ENCODE measurements at places on chromosomes 1 and 21.

- DNase-seq, result no peak
These were observed 46.7 kb downstream of the SYF2 start for GRCh38 chr1:25185409-25186160.

GRCh38 chr1:145877923-145878486 is 7.7 kb downstream of the ANKRD35 start:
- DNase-seq, result no peak

GRCh38 chr21:44329086-44329889 is 9.9 kb downstream of the CFAP410 start:
- DNase-seq, result no peak

- no peak for DNase-seq
These were observed 37.2 kb downstream of the RHBG start for GRCh38 chr1:156406251-156406650.

DNA sequence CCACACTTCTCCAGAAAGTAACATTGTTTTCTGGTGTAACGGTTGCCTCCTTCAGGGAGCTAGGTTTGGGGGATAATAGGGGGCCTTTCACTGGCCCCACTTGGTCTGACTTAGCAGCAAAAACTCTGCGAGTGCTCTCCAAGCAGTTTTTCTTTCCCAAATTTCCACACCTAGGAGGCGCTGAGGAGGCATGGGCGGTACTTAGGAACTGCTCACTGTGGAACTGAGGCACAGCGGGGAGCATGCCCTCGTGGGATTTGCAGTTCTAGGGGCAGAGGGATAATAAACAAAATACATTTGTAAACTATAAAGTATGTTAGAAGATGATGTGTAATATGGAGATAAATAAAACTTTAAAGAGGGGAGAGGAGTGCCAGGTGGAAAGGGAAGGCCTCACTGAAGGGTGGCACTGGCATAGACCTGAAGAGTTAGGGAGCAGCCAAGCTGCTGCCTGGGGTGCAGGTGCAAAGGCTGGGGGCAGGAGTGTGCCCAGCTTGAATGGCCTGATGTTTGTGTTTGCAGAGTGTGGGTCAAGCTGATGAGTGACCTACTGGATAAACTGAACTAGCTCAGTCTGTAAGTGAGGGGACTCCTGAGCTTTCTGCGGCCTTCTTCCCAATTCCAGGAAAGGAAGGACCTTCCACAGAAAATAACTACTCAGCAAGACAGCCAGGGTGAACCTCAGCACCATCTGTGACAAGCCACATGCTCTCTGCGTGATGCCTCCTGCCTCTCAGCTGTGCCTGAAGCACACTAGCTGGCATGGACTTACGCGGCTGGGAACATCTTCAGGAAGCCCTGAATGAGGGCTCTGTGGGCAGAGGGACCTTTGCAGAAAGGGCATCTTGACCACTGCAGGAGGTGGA is 1.9 kb downstream of the EPHX1 start:
- no peak for DNase-seq

DNA sequence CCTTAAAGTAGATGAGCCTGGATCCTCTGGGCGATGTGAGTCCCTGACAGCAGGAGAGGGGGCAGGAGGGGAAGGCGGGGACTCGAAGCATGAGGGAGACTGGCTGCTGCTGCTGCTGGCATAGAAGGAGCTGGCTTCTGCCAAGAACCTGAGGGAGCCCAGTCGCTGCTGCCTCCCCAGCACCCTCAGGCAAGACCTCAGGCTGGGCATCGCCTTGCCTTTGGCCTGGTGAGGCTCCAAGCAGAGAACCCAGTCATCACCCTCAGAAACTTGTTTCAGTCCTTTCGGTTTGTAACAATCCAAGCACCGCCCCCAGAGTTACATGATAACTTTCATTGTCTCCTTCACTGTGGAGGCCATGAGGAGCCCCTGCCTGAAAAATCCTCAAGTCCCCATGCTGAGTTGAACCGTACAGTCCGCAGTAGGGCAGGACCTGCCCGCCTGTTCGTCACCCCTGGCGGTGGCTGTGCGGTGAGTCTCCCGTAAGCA is 38.8 kb downstream of the POFUT2 start:
- no peak for DNase-seq

- DNase-seq, result peak; percentile 24
These were observed 167.2 kb upstream of the IRF2BP2 start for GRCh38 chr1:234776876-234777855.

- DNase-seq, result peak; percentile 37
These were observed 40.7 kb upstream of the TENT5C start for GRCh38 chr1:117565076-117565556.

- DNase-seq, result no peak
These were observed 5.1 kb upstream of the LAMTOR5 start for GRCh38 chr1:110412576-110412975.

DNA sequence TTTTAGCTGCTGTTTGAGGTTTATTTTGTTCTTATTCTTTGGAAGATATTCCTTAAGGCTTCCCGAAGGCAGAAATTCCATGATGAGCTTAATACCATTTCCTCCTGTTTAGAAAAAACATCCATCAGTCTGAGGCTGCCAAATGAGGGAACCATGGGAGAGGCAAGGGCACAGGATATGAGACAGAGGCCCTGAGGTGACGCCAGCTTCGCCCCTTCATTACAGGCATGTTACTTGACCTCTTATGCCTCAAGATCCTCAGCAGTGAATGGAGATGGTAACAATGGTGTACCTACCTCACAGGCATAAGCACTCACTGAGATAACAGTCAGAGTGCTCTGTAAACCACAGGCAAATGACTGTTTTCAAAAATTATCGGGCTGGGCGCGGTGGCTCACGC is 93.6 kb downstream of the RAVER2 start:
- no peak for DNase-seq

DNA sequence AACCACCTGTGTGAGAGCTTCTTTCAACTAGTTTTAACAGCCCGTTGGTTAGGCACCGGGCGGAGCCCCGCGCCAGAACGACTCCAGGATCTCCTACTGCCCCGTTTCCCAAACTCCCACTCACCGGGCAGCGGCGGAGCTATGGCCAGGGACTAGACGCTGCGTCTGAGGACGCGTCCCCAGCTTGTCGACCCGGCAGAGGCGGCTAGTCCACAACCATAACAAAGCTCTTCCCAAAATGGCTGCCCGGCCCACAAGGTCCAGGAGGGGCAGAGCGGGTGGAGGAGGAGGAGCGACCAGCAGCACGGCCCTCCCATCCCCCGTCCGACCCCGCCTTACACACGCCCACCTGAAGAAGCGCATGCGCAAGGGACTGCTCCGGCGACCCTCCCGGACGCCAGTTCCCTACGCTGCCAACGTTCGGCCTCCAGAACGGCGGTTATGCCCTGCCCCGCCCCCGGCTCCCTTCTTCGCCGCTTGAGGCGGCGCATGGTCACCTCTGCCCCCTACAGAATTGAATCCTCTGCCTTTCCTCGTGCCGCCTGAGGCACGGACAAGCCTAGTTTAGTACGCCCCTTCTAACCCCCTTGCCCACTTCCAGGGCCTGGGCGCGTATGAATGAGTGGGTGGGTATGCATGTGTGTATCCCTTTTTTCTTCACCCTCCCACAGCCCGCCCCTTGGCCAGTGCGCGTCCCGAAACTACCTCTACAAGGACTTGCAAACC is at the start of gene GPBP1L1:
Gene GPBP1L1, minus strand, starts transcription at position 246 of the 726 bp plus-strand sequence. CDS start 27,446 bp downstream, outside the sequence.
- DNase-seq, result peak; percentile 99

DNA sequence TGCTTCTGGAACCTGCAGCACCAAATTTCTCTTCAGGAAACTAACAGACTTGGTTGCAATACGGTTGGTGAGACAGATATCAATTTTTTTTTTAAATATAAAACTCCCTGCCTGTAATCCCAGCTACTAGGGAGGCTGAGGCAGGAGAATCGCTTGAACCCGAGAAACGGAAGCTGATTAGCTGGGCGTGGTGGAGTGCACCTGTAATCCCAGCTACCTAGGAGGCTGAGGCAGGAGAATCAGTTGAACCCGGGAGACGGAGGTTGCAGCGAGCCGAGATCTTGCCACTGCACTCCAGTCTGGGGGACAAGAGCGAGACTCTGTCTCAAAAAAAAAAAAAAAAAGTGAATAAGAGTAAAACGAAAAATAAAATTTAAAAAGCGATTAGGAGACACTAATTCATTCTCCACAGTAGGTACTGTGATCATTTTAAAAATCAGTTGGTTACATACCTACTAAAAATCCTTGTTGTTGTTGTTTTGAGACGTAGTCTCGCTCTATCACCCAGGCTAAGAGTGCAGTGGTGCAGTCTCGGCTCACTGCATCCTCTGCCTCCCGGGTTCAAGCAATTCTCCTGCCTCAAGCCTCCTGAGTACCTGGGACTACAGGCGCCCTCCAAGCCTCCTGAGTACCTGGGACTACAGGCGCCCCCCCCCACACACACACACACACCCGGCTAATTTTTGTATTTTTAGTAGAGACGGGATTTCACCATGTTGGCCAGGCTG is 796 bp upstream of the RBM8A start:
- DNase-seq, result no peak

GRCh38 chr1:175853681-175854080 is 110.3 kb upstream of the TNR start:
- DNase-seq, result no peak

GRCh38 chr1:8146257-8146855 is 120.2 kb upstream of the ERRFI1 start:
- no peak for DNase-seq

DNA sequence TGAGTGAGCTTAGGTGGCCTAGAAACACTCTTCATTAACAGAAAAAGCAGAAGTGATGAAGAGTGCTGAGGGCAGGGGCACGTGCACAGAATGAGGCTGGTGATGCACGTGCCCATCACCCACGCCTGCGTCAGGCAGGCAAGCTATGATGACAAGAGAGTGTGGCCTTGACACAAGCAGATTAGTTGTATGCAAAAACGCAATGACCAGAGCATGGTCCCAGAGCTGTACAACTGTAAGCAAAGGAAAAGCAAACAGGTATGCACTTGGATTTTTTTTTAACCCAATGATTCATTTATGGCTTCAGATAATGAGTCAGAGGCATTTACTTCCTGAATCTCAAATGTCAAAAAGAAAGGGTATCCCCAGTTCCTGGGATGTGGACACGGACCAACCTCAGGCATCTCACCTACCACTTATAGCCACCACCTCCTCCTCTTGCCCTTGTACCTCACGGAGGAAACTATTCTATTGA is 9.1 kb upstream of the TMEM61 start:
- no peak for DNase-seq

DNA sequence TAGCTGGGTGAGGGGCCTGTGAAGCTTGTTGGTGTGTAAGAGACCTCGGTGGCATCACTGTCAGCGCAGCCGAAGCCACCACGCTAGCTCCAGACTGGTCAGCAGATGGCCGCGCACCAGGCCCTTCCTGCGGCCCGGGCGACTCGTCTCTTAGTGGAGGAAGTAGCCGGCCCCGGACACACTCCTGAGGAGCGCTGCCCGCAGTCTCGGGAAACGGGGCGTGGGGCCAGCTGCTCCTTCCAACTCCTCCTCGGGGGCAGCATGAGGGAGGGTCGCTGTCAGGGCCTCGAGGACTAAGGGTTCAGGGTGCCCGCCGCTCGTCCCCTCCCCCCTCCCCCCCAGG is 20.4 kb downstream of the H3-3A start:
- no peak for DNase-seq

GRCh38 chr1:204583909-204584632 is 67.9 kb downstream of the MDM4 start:
- DNase-seq, result no peak

DNA sequence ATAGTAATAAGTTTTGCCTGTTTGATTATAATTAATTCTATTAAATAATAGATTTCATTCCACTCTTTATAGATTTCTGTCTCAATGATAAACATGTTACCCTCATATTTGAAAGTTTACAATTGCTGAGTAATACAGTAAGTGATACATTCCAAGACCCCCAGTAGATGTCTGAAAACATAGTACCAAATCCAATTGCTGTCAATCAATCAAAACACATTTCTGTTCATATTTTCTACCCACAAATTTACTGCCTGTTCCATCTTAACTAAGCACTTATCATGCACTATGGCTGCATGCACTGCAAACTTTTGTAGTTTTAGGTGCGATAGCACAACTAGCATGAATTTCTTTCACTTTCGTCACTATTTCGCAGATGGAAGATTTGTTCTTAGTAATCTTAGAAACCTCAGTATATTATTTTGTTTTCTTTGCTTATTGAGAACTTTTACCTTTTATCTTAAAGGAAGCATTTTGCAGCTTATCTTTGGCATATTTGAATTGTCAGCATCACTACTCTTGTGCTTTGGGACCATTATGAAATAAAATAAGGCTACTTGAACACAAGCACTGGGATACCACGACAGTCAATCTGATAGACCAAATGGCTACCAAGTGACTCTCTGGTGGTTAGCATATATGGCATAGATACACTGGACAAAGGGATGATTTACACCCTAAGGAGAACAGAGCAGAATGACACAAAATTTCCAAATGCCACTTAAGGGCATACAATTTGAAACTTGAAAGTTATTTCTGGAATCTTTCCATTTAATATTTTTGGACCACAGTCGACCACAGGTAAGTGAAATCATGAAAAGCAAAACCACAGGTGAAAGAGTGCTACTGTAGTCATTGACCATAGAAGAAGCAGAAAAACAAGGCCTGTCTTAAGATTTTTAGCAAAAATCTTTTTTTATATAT is 67.6 kb downstream of the RGS13 start:
- DNase-seq, result no peak

- peak; percentile 40 for DNase-seq
These were observed 5.4 kb downstream of the VPS45 start for GRCh38 chr1:150072959-150073358.

GRCh38 chr1:22500058-22500457 is 48.4 kb downstream of the ZBTB40 start:
- no peak for DNase-seq

DNA sequence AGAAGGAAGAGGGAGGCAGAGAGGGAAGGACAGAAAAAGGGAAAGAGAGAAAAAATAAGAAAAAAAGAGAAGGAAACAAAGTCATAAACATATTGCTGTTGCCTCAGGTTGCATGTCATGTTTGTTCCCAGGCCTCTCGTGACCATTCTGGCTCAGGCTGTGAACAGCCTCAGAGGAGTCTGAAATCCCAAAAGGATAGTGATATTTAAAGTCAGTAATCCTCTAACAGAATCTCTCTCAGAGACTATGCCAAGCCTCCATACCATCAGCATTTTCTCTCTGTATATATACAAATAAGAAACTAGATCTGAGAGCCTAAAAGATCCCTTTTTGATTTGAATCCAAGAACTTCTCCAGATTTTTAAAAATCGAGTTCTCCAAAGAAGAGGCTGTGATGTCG is 35.2 kb downstream of the GORAB start:
- DNase-seq, result no peak

DNA sequence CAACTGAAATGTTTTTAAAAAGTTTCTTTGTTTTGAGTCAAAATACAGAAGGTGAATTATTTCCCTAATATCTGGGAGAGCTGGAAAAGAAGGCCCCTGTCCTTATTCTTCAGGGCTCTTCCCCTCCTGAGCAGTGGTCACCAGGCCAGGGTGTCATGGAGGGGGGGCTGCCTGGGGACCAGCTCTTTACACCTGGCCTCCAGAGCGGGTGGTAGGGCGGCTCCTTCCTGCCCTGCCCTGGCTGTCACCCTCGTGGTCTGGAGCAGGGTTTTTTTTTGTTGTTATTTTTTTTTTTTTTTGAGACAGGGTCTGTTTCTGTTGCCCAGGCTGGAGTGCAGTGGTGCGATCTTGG is 6.6 kb downstream of the SKI start:
- no peak for DNase-seq

- no peak for DNase-seq
These were observed 17.7 kb downstream of the NGF start for GRCh38 chr1:115320377-115320776.

- DNase-seq, result no peak
These were observed 18.8 kb upstream of the HSD3B1 start for GRCh38 chr1:119488216-119488615.

Measured in COLO829 (cell line).